ENCODE measurements at places on chromosomes 2 and 18.

- DNase-seq = no peak
Observed at GRCh38 chr2:14867853-14868252, 235.3 kb downstream of the LRATD1 start.

GRCh38 chr2:138757384-138757783, 22.8 kb downstream of the NXPH2 start:
- no peak for DNase-seq

GRCh38 chr2:172693037-172693436, 42.6 kb upstream of the RAPGEF4 start:
- peak; percentile 83 for DNase-seq

DNA sequence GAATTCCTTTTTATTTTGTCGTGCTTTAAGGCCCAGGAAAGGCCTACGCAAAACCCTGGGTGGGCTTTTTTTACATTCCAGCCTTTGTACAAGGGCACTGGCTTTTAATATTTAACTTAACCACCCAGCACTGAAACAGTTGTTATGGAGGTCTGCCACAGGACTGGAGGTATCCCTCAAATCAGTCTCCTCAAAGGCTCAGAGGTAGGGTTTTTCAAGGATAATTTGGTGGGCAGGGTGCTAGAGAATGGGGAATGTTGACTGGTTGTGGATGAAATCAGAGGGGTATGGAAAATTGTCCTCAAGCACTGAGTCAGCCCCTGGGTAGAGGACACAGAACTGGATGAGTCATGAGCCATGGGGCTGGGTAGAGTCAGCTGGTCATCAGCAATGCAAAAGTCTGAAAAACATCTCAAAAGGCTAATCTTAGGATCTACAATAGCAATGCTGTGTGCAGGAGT, 443.1 kb downstream of the THSD7B start:
- no peak for DNase-seq

GRCh38 chr2:3913166-3913565, 209.8 kb downstream of the DCDC2C start:
- DNase-seq = no peak

GRCh38 chr2:30180226-30180625, 33.4 kb downstream of the YPEL5 start:
- DNase-seq = no peak

- no peak for DNase-seq
Observed at GRCh38 chr2:241965931-241966412, 96.4 kb downstream of the RTP5 start.

DNA sequence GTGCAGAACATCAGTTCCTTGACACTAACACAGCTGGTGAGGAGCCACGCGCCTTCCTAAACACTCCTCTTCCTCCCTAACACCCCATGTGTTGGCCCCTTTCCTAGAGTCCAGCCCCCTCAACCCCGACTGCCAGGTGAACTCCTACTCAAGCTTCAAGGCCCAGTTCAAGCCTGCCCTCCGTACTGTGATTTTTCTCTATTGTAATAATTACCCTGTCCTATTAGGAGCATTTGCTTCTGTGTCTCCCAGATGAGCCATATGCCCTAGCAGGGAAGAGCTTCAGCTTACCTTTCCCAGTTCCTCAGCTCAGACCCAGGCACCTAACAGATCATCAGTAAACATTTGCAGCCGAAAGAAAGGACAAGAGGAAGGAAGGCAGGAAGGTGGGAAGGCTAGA, 130.6 kb upstream of the SALL3 start:
- DNase-seq = no peak

DNA sequence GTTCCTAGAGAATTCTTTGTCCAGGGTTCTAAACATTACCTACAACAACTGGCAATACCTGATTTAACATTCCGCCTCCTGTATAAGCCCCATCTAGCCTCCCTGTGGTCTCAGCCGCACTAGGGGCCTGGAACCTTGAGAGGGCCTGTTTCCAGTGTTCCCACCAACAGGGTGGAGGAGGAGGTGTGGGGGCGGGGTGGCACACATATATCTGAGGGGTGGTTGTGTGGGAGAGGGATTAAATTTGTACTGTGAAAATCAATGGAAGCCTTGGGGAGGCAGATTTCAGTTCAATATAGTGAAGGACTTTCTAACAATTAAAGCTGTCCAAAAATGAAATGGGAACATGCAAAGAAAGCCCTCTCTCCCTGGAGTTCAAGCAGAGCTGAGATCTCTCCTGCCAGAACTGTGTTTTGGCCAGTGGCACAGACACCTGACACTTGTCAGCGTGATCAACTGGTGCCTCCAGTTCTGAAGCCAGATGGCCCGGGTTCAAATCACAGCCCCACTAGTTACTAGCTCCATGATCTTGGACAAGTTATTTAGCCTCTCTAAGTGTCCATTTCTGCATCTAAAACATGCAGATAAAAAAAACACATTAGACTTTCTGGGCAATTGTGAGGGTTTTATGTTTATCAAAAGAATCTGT, 17.0 kb upstream of the FZD7 start:
- peak; percentile 65 for DNase-seq
